Kidney tubule cell (primary cell): ENCODE measurements at places on chromosomes 4 and X.

DNA sequence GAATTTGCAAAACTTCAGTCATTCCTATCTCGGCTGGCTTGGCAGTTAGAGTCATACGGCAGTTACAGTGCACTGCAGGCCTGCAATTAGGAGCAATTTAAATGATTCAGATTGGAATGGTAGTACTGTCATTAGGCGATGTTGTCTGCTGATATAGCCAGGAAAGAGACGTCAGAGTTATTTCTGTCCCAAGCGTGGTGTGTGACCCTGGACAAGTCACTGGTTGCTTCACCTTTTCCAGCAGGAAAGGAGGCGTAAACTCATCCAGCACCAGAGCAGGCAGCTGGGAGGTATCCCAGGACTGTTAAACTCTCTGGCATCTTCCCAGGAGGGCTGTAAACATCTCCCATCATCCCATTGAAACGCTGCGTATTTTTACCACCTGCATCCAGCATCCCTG, 836 bp upstream of the LNX1 start:
- peak; percentile 61 for DNase-seq

DNA sequence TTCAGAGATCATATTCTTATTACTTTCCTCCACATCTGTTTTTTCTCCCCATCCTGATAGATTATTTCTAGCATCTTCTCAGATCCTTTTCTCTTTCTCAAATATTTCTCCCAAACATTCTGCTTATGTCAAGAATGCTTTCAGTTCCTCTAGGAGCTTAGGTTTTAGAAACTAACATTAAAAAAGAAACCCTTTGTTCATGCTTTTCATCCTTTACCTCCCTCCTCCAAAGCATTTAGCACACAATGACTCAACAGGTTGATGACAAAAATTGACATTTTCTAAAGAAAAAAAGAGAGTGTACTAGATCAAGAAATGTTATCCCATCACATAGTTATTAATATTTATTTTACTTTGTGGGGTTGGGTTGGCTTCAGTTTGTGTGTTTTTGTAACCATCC, 16.5 kb upstream of the ALB start:
- DNase-seq: no peak

DNA sequence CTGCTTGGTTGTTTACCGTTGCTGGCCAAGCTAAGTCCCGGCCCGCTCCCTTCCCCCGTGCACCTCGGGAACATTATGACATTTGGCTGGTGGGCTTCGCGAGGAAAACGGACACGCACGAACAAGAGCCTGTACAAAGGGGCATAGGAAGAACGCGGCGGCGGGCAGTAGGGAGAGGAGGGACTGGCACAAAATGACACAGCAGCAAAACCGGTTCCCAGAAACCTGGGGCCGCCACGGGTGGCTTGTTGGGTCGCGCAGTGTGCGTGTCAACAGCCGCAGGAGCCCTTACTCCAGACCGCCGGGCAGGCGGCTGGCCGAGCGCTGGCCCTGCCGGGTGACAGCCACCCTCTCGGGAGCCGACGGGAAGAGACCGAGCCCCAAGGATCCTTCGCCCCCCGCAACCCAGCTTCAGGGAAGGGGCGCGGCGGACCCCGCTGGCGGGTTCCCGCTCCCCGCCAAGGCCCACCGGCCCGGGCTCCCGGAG, 1.6 kb upstream of the LIN54 start:
- DNase-seq: peak; percentile 38

DNA sequence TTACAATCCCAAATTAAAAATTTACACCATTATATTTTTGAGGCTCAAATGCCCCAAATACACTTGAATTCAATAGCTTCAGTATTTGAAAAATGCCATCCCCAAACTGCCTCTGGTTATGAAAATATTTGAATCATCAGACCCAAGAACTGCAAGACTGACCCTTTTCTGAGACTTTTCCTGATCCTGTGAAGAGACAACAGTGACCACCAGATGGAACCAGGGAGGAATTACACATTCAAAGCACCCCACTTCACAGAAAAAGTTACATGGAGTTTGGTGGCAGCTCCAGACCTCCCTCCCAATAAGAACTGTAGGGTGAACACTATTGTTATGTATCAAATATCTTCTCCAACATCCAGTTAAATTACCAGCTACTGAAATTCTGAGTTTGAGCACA, 44.0 kb upstream of the SCD5 start:
- DNase-seq: no peak

DNA sequence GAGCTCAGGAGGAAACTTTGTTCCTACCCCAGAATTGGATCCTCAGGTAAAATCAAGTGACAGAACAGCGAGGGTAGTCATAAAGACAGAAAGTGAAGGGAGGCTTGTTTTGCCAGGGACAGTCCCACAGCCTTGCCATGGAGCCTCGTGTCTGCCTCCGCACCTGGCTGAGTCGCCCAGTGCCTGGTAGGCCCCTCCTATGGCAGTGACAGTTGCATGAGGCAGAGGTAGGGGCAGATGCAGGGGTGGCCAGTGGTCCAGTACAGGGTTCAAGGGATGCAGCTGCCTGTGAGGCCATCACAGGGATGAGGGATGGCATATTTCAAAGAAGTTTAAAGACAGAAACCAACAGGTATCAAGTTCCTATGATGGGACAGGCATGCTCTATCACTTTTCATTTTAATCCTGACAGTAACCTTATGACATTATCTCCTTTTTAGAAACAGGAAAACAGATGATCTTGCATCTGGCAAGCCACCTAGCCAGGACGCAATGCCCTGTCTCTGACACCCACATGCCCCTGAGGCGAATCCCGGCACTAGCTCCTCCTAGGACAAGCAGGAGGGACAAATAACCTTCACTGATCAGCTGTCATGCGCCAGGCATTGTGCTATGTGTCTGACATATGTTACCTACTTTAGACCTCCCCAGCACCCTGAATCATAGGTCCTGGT, 127.4 kb upstream of the ENPP6 start:
- DNase-seq: no peak

- DNase-seq: peak; percentile 42
Observed at GRCh38 chr4:31045724-31046318, 325.7 kb downstream of the PCDH7 start.

GRCh38 chr4:14445882-14446281, 556.4 kb upstream of the CPEB2 start:
- no peak for DNase-seq

- DNase-seq: no peak
Observed at GRCh38 chr4:55127521-55127920, 2.1 kb upstream of the KDR start.

GRCh38 chr4:118417325-118417724, 64.5 kb upstream of the PRSS12 start:
- peak; percentile 40 for DNase-seq

- DNase-seq: peak; percentile 40
Observed at GRCh38 chrX:106862972-106863688, 40.0 kb downstream of the RIPPLY1 start.

DNA sequence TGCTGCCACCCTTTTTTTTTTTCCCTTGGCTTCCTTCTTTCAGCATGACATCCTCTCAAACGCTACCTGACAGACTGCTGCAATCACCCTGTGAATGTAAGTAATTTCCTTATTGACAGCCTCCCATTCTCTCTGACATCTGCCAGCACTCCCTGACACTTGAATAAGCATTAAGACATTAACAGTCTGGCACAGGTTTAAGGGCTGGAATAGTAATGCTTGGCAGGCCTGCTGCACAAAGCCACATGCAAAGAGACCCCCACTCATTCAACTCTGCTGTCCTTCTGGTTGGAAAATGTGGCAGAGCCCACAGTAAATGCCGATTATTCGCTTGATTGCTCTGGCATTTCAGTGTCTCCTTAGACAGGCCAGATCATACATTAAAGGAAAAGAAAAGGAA, 28.1 kb upstream of the RASGEF1B start:
- peak; percentile 67 for DNase-seq

DNA sequence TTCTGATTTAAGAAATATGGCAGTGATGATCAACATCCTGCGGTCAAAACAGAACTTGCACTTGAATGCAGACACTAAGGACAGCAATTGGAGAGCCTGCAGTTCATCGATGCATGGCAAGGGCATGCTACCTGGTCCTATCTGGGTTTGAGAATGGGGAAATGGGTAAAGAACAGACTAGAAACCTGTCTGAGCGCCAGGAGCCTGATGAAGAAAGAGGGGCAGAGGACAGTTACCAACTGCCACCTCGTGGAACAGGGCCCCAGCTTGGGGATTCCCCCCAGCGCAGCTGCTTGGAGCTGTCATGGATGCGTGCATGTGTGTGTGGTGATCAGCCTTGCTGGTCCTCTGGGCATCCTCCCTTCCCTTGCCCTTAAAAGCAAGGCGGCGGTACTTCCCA, 30.2 kb upstream of the NKRF start:
- no peak for DNase-seq

GRCh38 chr4:101304916-101305315, 42.4 kb downstream of the PPP3CA start:
- no peak for DNase-seq

DNA sequence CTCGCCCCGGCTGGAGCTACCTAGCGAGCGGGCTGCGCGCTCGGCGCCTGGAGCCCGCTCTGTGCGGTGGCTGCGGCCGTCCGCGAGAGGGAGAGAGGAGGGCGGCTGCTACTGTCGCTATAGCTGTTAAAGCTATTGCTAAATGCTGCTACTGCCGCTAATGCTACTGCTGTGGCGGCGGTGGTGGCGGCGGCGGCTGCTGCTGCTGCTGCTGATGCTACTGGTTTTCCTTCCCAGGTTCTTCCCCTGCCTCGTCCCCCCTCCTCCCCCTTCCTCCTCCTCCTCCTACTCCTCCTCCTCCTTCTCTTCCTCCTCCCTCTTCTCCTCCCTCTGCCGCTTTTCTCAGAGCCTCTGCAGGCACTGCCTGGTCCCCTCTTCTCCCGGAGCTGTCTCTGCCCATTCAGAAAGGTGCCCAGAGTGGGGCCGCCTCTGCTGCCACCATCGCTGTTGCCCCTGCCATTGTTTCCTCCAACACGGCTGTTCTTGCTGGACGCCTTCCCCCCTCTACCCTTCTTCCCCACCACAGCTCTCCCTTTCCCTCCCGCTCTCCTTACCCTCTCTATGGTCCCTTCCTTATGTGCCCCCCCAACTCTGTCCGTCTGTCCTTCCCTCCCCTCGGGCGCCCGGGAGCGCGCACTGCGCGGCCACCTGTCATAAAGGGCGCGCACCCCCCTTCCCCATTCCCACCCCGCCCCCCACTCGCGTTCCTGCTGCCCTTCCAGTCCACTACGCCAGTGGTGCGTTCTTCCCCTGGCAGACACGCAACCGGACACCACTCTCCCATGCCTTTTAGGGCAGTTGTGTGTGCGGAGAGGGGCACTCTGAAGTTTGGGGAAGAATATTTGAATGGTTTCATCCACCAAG, at the start of gene NEXMIF:
NEXMIF (minus strand) TSS at position 228 of the 864 bp plus-strand sequence.
- DNase-seq: no peak

GRCh38 chr4:31370866-31371465, 650.8 kb downstream of the PCDH7 start:
- DNase-seq: peak; percentile 55

- peak; percentile 81 for DNase-seq
Observed at GRCh38 chr4:61772126-61772525, 572.0 kb downstream of the ADGRL3 start.

- peak; percentile 13 for DNase-seq
Observed at GRCh38 chrX:84907324-84907968, 96.2 kb upstream of the APOOL start.

- DNase-seq: no peak
Observed at GRCh38 chrX:10534611-10535010, 85.8 kb downstream of the MID1 start.

DNA sequence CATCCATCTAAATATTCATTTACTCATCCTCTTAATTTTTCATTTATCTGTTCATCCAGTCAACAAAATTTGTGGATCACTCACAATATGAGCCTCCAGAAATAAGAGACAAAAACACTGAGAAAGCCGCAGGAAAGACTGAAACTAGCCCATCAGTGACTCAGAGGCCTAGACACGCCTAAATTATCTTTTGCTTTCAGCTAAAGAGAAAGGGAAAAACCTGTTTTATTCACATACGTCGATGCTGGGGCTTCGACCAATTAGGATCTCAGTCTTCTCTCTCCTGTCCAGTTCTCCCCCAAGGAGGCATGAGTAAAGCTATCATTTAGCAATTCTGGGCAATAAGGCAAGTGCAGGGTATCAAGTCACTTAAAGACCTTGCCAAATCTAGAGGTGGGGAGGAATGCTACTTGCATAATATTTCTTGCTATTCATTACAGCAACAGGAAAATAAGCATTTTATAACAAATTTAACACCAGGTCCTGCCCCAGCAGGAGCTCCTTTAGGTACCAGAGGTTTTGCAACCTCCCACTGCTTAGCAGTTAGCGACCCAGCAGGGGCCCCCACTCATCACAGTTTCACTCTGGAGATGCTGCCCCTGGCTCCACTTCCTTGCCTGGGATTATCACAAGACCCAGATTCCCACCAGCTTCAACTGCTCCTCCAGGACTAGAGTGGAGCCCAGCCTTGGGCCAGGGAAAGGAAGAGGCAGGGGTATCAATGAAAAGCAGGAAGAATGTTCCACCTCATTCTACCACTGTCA, 30.1 kb upstream of the TMEM154 start:
- DNase-seq: no peak

DNA sequence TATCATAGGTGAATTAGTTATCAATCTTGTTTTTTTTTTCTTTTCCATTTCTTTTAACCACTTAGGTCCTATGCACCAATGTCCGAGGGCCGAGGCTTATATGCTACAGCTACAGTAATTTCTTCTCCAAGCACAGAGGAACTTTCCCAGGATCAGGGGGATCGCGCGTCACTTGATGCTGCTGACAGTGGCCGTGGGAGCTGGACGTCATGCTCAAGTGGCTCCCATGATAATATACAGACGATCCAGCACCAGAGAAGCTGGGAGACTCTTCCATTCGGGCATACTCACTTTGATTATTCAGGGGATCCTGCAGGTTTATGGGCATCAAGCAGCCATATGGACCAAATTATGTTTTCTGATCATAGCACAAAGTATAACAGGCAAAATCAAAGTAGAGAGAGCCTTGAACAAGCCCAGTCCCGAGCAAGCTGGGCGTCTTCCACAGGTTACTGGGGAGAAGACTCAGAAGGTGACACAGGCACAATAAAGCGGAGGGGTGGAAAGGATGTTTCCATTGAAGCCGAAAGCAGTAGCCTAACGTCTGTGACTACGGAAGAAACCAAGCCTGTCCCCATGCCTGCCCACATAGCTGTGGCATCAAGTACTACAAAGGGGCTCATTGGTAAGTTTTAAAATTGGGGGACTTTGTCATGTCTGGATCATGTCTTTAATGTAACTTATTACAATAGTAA, 250.7 kb downstream of the RAPGEF2 start:
- no peak for DNase-seq

DNA sequence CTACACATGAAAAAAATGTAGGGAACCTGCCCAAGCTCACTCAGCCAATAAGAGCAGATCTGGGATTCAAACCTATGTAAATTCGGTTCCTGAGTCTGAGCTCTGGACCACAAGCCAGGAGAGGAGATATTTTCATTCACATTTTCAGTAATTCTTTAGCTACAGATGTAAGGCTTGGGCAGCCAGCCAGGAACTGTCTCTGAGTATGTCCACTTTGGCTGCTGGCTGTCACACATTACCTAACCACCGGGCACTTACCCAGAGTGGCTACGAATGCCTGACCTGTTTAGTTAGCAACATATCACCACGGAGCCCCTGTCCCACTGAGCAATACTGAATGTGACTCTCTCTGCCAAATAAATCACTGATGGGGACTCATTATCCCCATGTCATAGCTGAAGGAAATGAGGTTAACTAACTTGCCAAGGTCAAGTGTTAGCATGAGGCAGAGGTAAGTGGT, 15.3 kb downstream of the USP46 start:
- peak; percentile 93 for DNase-seq

GRCh38 chr4:169279108-169279507, 8.4 kb upstream of the SH3RF1 start:
- DNase-seq: no peak
